Stimulated activated CD4-positive, alpha-beta T cell treated with anti-CD3 and anti-CD28 coated beads, Interleukin-4, amount 100 ng/mL, for 4 hours (primary cell): ENCODE measurements at places on chromosomes 7 and 10.

- DNase-seq: no peak
Measured at GRCh38 chr7:28858206-28858605, 99.9 kb downstream of the TRIL start.

- no peak for DNase-seq
Measured at GRCh38 chr7:962401-963081, 8.1 kb upstream of the ADAP1 start.

- no peak for DNase-seq
Measured at GRCh38 chr10:24153537-24153936, 55.4 kb upstream of the KIAA1217 start.

GRCh38 chr10:76411729-76412435, 980.5 kb downstream of the LRMDA start:
- no peak for DNase-seq

GRCh38 chr10:69367469-69367868, 49.2 kb downstream of the TACR2 start:
- DNase-seq: no peak

GRCh38 chr7:87581723-87582122, 19.0 kb downstream of the ABCB1 start:
- no peak for DNase-seq

DNA sequence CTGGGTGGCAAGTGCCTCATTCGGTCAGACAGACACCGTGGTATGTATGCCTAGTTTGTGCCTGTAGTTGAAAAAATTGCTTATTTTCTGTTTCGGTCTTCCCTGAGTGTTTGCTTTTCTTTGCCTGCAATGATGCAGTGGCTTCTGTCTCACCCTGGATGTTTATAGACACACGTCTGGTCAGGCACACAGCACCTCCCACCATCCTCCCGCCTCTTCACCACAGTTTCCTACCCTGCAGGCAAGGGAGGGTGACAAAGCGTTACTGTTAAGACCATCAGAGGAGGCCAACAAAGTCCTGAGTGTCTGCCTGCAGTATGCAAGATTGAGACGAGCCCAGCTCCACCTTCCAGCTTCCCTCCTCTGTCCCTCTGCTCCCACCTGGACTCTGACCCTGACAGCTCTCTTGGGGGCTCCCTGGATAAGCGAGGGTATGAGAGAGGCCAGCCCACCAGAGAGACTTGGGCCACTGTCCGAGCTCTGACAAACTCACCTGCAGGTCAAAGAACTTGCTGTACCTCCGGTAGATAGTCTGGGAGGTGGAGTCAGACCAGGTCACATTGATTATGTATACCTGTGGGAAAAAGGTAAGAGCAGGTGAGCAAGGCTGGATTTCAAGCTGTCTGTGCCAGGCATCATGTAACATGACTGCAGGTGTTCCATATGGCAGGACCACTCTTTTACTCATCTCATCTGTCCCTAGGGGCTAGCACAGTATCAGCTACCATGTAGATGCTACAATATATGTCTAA, 54.4 kb downstream of the SH3PXD2A start:
- peak; percentile 32 for DNase-seq

DNA sequence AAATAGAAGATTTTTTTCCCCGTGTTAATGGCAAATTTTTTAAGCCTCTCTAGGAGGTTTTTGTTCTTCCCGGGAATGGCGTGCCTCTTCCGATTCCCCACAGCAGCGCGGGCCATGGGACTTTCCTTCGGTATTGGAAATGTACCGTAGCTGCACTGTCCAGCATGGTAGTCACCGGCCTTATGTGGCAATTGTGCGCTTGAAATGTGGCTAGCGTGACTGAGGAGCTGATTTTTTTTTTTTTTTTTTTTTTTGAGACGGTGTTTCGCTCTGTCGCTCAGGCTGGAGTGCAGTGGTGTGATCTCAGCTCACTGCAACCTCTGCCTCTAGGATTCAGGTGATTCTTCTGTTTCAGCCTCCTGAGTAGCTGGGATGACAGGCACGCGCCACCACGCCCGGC, 938 bp upstream of the TCTN3 start:
- DNase-seq: no peak

GRCh38 chr10:125006921-125007426, 65.1 kb downstream of the ZRANB1 start:
- no peak for DNase-seq

GRCh38 chr10:76175533-76176165, 744.2 kb downstream of the LRMDA start:
- DNase-seq: no peak

- no peak for DNase-seq
Measured at GRCh38 chr10:15333909-15334649, 37.0 kb downstream of the FAM171A1 start.

DNA sequence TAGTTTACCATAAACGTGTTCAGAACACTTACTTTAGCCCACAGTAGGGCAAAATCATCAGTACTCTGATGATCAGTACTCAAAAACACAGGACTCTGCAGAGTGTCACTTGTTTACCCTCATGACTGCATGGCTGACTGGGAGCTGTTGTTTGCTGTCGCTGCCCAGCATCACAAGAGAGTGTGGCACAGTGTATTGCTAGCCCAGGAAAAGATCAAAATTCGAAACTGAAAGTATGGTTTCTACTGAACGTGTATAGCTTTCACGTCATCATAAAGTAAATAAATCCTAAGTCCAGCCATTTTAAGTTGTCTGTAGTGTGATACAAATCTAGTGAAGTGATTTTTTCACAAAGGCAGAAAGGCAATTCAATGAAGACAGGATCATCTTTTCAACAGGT, 184.6 kb downstream of the RAMP3 start:
- DNase-seq: no peak

GRCh38 chr10:49273626-49274025, 25.3 kb upstream of the C10orf71 start:
- no peak for DNase-seq

DNA sequence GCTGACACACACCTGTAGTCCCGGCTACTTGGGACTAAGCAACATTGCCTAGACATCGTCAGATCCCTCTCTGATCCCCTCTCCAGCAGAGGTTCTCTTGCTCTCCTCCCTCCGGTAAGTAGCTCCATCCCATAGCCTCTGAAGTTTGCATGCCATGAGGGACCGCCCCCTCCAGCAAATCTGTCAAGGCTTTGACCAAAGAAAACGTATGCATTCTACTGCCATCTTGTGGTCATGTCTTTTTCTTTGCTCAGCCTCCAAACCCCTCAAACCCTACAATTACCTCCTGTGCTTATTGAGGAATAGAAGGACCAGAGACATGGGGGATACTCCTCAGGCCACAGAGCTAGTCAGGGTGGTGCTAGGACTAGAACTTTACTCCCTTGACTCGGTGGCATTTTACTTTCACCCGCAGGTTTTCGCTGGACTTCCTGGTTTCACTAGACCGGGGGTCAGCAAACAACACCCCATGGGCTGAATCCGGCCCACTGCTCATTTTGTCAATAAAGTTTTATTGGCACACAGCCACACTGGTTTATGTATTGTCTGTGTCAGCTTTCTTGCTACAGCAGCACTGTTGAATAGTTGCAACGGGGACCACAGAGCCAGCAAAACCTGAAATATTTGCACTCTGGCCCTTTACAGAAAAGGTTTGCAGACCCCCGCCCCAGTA, 202.6 kb upstream of the FOXK1 start:
- DNase-seq: no peak

GRCh38 chr7:4080954-4081353, 601.1 kb upstream of the FOXK1 start:
- no peak for DNase-seq

DNA sequence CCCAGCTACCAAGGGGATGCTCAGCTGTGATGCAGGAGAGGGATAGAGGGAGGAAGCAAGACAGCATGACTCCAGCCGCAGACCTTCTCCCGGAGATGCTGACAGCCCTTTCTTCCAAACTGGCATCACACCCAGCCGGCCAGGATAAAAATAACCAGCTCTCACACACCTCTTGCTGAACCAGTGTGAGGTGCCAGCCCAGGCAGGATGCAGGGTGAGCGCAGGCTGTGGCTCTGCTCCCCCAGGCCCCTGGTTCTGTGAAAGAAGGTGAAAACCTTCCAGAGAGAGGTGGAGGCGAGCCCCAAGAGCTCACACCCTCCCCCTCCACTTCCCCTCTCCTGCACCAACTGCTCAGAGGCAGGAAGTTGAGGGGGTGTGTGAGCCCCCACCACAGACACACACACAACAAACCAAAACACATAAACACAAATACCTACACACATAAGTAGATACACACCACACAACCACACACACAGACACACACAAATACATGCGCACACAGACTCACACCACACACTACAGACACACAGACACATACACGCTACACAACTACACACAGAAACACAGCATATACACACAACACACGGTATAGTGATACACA, 4.0 kb downstream of the GPR15LG start:
- DNase-seq: no peak

- no peak for DNase-seq
Measured at GRCh38 chr7:83476511-83477050, 172.4 kb downstream of the SEMA3E start.

DNA sequence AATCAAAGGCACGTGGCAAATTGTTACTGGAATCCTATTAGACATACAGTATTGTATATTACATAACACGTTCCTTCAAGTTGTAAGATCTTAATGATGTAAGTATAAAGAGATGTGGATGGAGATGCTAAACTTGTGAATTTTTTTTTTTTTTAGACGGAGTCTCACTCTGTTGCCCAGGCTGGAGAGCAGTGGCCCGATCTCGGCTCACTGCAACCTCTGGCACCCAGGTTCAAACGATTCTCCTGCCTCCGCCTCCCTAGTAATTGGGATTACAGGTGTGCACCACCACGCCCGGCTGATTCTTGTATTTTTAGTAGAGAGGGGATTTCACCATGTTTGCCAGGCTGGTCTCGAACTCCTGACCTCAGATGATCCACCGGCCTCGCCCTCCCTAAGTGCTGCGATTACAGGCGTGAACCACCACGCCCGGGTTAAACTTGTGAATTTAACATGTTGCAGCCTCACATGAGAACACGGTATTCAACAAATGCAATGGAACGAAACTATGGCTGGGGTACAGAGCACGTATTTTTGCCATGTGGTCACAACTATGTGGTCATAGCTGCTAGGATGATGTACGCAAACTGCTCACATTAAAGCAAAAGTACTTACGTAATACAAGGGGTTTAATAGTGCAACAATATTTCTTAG, 818 bp upstream of the SUPV3L1 start:
- peak; percentile 10 for DNase-seq

GRCh38 chr7:47513741-47514241, 68.1 kb downstream of the TNS3 start:
- no peak for DNase-seq

GRCh38 chr7:128910569-128910945, at the start of gene KCP:
Gene KCP, minus strand, starts transcription at chr7:128910709. Its CDS starts 33 bp downstream, at chr7:128910676.
- no peak for DNase-seq

GRCh38 chr7:33904681-33905388, 504 bp upstream of the BMPER start:
- no peak for DNase-seq

- no peak for DNase-seq
Measured at GRCh38 chr10:51620131-51620530, 79.3 kb downstream of the CSTF2T start.

- DNase-seq: no peak
Measured at GRCh38 chr10:53003094-53003493, 230.5 kb upstream of the MBL2 start.

DNA sequence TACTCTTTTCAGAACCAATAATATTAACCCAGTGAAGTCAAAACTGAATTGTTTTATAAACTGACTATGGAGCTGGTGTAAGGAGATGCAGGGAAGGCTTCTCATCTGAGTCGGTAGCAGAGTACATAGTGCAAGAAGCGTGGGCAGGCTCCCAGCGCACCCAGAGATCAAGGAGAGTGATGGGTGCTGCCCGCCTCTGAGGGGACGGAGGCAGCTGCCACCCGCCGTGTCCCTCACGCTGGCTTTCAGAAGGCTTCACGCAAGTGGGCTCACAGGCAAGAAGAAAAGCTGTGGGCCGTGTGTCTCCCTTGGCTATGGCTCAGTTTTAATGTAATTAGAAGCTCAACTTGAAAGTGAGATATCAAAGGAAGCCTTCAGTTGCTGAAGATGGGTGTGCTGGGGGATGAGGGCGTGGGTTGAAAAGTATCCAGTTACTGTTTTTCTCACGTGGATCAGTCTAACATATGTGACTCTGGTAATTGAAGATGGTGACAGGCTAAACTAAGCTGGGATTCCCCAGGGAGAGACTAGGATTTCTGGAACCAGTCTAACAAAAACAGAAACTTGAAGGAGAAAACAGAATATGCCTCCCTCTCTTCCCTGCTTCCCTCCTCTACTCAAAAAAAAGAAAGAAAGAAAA, 159.9 kb downstream of the MGMT start:
- DNase-seq: no peak

- no peak for DNase-seq
Measured at GRCh38 chr7:14196555-14196954, 207.1 kb upstream of the ETV1 start.

DNA sequence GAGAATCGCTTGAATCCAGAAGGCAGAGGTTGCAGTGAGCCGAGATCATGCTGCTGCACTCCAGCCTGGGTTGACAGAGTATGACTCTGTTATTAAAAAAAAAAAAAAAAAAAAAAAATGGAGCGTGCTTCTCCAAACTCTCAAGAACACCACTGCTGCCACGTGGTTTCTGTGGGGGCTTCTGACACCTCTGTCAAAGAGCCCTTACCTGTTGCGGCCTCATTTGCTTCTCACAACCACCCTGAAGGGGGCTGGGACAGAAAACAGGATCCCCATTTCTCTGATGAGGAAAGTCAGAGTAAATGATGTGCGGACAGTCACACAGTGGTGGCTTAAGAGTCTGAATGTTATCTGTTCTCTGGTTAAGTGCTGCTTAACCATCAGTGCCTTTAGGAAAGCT, 95.3 kb downstream of the RNF216 start:
- no peak for DNase-seq

DNA sequence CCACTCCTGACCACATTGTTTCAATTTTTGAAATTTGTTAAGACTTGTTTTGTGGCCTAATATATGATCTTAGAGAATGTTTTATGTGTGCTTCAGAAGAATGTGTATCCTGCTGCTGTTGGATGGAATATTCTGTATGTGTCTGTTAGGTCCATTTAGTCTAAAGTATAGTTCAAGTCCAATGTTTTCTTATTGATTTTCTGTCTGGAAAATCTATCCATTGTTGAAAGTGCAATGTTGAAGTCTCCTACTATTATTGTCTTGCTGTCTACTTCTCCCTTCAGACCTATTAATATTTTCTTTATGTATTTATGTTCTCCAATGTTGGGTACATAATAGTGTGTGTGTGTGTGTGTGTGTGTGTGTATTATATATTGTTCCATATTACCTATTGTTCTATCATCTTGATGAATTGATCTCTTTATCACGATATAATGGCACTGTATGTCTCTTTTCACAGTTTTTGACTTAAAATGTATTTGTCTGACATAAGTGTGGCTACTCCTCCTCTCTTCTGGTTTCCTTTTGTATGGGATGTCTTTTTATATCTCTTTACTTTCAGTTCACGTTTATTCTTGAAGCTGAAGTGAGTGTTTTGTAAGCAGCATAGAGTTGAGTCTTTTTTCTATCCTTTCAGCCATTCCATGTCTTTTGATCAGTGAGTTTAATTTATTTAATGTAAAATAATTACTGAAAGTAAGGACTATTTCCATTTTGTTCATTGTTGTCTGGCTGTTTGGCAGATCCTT, 61.3 kb downstream of the AKR1D1 start:
- no peak for DNase-seq
